Stimulated activated CD8-positive, alpha-beta memory T cell treated with anti-CD3 and anti-CD28 coated beads, Interleukin-7, amount 100 ng/mL, for 1 hour (primary cell): ENCODE measurements at places on chromosomes 12 and 14.

GRCh38 chr12:88924162-88924561 is 343.9 kb upstream of the KITLG start:
- no peak for DNase-seq

GRCh38 chr12:24414480-24414879 is 465.0 kb upstream of the SOX5 start:
- DNase-seq = no peak

DNA sequence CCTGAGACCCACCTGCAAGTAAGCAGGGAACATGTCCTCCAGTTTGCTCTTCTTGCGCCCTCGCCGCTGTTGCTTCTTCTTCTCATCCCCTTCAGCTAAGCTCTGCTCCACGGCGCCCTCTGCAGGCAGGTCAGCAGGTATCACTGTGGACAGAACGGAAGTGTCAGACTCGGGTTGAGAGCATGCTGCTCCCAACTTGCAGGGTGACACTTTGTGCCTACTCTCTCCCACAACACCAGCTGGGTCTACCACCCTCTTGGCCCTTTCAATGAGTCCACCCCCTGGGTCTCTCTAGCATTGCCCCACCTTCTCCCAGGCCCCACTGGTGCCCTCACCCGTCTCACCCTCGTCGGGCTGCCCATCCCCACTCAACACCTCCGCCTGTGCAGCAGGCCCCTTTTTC is 16.7 kb downstream of the KMT2D start:
- DNase-seq = peak; percentile 56

- no peak for DNase-seq
These were observed 29.4 kb downstream of the POLR3B start for GRCh38 chr12:106386813-106387535.

DNA sequence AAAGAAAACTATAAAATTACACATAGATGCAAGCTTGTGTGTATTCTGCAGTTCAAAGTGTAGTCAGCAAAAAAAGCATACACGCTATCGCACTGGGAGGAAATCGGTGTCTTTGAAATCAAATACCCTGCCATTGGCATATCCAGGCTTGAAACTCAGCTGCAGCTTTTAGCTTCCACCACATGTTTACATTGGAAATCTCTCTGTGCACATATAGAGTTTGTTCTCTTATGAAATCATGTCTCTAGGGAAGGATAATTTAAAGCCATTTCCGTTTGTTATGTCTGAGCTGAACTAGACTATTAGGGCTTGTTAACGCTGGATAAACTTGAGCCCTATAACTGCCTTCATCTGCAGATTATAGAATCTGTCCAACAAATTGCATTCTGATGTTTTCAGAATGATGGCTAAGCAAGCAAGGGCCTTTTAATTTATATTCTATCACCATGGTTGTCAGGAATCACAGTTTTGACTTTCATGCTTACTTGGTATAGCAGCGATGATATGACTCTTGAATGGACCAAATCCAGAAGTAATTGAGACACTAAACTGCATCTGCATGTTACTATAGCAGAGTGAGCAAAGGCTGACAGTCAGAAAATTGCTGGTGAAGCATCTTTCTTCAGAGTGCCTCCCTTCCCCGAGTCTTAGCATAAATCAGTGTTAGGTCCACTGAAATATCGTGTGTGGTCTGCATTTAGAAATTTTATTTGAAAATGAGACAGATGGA is 442.8 kb downstream of the ZFP36L1 start:
- DNase-seq = no peak

- DNase-seq = no peak
These were observed 85.6 kb downstream of the SYNE2 start for GRCh38 chr14:63938198-63939005.

DNA sequence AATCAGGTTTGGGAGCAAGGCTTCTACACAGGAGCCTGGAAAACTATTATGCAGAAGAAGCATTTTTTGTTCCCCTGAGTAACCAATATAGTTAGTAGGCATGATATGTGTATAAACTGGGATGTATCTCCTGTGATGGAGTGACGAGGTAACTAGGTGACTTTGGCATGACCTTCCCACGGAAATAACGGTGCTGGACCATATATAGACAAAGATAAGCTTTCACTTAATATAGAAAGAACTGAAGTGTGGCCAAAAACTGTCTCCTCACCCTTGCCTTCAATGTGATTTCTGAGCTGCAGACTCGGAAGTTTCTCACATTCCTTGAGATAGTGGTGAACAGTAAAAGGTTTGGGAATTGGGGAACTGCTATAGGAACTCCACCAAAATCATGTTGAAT is 185.3 kb downstream of the CACNA1C start:
- DNase-seq = no peak

DNA sequence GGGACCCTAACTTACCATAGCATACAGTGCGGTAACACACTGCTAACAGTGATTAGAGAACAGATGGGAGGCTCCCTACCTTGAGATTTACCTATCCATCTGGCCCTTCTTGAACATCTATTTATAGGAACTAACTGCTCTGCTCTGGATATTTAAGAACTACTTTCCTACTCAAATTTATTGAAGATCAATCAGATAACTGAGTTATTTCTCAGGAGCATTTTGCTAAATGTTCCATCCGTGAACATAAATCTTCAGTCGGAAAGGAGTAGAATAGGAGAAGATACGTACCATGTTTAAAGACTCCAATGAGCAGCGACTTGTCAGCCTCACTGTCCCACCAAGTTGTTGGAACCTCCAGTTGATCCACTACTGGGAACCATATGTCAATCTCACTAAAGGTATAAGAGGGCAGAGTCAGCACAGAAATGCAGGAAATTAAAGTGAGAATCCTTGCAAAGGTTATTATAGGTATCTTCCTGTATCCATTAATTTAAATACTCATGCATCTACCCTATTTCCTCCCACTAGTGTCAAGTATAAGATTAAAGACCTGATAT is 15.6 kb upstream of the SUPT16H start:
- DNase-seq = no peak

DNA sequence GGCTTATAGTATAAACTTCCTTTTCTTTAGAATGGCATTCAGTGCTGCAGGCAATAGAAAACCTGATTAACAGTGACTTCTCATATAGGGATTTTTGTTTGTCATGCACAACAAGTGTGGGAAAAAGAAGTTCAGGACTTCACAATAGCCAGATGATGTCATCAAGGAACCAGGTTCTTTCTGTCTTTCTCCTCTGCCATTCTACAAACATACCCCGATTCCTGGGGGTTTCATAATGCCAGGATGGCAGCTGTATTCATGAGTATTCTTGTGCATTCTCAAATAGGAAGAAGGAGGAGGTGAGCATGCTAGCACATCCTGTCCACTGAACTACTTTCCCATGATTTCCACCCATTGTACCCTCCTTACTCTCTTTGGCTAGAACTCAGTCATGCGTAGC is 182.7 kb upstream of the EEA1 start:
- no peak for DNase-seq

GRCh38 chr12:130195776-130196175 is 33.5 kb downstream of the FZD10 start:
- no peak for DNase-seq

DNA sequence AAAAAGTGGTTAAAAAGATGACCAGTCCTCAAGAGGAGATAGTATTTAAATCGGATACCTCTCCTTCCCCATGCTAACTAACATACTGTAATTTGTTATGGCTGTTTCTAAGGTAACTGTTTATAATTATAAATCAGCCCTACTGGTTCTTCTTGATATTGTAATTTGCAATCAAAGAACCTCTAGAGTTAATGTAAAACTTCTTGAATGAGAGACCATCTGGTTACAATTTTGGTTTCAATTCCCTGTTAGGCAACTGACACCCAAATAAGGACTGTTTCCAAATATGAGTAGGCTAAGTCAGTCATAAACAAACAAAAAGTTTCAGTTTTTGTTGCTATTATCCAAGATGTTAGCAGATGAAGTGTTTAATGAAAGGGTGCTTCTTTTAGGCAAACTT is 120.2 kb upstream of the DNM1L start:
- no peak for DNase-seq

DNA sequence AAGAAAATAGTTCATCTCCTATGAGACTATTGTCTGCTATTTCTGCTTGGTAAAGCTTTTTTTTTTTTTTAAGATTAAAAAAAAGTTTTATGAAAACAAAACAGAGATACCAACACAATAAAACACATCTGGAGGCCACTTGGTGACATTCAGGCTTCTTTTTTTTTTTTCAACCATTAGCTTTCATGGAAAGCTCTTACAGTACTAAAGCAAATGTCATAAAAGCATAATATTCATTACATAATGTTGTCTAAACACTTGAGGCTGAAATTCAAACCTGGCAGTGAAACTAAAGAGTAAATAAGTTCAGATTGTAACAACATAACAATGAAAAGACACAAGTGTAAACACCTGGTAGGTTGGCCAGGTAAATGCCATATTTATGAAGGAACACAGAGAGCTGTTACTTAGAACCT is 14.7 kb downstream of the PRICKLE1 start:
- DNase-seq = no peak

DNA sequence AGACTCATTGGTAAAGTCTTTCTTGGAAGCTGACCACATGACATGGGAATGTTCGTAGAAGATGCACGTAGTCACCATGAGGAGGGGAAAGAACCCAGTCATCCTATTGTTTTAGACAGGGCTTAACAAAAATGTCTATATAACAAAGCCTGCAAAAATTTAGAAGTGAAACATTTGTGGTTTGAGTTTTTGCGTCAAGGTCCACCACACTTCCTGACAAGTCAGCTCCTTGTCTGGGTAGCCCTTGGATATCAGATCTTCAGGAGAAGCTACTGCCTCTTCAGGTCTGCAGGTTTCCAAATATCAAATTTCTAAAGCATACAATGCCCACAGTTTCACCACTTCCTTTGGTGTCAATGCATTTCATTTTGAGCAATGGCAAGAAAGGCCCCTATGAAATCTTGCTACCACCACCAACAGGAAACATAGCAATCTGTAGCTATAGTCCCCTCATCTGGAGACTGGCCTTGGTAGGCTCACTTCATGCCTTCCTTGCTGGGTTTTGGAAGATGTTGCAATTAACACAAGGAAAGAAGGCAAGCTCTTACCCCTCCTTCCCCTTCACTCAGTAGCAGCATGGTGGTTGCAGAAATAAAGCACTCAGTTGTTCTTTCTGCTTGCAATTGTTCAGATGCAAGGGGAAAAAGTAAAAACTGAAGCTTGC is 235.2 kb downstream of the PCNX1 start:
- no peak for DNase-seq

DNA sequence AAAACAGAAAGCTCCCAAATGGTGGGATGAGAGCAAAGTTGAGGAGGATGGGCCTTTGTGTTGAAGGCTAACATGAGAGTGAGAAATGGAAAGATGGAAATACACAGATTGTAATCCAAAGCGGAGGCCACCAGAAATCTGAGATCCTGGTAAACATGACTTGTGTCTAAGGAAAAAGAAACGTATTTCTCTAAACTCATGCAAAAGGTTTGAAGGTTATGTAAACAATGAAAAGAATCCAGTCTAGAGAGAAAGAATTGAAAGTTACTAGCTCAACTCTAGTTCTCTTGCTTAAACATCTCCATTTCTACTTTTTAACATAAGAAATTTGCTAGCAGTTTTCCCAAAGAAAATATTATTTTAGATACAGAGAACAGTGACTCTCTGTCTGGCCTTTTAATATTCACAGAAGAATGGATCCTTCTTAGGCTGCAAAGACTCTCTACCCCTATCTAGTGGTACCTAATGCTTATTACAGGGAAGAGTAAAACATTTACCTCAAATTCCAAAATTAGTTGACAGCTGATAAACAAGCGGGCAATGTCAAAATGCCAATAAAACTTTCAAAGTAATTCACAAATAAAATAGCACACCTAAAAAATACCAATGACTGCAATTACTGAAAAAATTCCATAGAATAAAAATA is 75.8 kb upstream of the SOX5 start:
- no peak for DNase-seq

DNA sequence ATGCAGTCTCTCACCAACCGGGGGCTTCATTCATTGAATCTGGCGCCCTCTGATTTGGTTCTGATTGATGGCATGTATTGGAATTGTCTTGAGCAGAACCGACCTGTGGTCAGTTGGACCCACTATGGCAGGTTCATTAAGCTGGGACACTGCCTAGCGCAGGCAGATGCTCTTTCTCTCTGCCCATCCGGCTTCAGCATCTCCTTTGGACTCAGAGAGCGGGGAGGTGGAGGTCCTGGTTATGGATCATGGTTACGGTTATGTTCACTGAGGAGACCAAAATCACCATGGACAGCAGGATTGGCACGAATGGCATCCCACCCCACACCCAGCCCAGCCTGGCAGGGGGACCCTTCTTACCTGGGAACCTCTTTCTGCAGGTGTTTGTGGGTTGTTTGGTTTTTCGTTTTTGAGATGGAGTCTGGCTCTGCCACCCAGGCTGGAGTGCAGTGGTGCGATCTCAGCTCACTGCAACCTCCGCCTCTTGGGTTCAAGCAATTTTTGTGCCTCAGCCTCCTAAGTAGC is 16.4 kb upstream of the BCL7A start:
- DNase-seq = no peak

GRCh38 chr14:68292441-68293215 is 473.0 kb downstream of the RAD51B start:
- DNase-seq = no peak

GRCh38 chr12:45205165-45205825 is 10.6 kb upstream of the ANO6 start:
- DNase-seq = no peak

DNA sequence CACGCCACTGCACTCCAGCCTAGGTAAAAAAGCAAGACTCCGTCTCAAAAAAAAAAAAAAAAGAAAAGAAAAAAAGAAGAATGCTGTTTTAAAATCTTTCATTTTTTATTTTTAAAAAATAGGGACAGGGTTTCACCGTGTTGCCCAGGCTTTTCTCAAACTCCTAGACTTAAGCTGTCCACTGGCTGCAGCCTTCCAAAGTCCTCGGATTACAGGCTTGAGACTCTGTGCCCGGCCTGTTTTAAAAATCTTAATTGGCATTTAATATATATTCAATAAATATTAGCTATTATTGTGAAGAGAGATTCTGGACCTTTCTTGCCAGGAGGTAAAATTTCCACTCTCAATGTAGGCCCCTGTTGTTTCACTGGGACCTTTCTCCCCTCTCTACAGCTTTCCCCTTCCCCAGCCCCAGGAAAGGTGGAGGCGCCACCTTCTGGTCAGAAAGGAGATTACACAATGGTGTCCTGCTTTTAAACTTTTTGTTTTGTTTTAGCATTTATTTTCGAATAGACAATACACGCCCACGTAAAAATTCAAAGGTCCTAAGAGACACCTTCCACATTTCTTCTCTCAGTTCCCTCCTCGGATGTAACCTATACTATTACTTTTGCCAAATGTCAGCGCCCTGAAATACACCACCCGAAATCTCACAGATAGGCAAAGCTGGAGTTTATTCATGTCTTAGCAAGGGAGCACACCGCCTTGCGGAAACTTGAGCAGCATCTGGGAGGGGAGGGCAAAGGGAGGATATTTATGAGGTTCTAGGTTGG is 23.8 kb upstream of the PHC1 start:
- peak; percentile 23 for DNase-seq
